Gastroesophageal sphincter (tissue), 4 donors: ENCODE measurements at places on chromosomes 16 and 17. TPM values are rescaled to one million over a fixed set of nuclear protein-coding genes. Genes with fewer than 3 reads are reported as not detected.

The CXCL16 gene
- total RNA-seq: 5.7 TPM

The ADGRG3 gene
- total RNA-seq: 2.8 TPM

The SPATA33 gene
- 3.0 TPM for total RNA-seq

The HOXB3 gene
- total RNA-seq: 48.7 TPM

The CARD14 gene
- total RNA-seq: 0.78 TPM

The TUBB3 gene
- total RNA-seq: 10.3 TPM

The KRTAP9-9 gene
- not detected for total RNA-seq

The FTSJ3 gene
- 50.7 TPM for total RNA-seq

The PYCARD gene
- total RNA-seq: 13.3 TPM

The GNAO1 gene
- total RNA-seq: 21.0 TPM

The UMOD gene
- not detected for total RNA-seq

The GRB7 gene
- 5.8 TPM for total RNA-seq

The ITGAL gene
- total RNA-seq: 0.30 TPM

The PRDM7 gene
- total RNA-seq: not detected

The C16orf46 gene
- 0.42 TPM for total RNA-seq

The PRAC1 gene
- total RNA-seq: not detected

The KRTAP2-2 gene
- not detected for total RNA-seq

The ACBD4 gene
- total RNA-seq: 24.0 TPM

The MPO gene
- total RNA-seq: 1.6 TPM

The FLOT2 gene
- total RNA-seq: 104 TPM

The KRT37 gene
- not detected for total RNA-seq

The NTN1 gene
- 211 TPM for total RNA-seq

The KLHL11 gene
- 32.7 TPM for total RNA-seq
